ENCODE measurements at places on chromosomes 13 and 19.

DNA sequence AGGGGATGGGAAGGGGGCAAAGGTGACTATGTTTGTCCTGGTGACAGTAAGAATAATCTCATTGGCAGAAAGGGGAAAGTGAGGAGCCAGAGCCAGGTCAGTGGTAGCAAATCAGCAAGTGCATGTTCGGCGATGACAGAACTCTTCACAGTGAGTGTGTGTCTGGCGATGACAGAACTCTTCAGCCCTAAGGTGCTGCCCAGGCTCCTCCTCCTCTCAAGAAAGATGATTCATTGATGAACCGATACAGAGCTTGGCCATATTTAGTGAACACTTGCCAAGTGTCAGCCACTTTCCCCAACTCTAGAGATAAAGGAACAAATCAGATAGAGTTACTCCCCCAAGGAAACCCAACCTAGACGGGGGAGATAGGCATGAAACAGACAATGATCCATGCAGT, 199.3 kb upstream of the UBL3 start:
- no peak for DNase-seq

DNA sequence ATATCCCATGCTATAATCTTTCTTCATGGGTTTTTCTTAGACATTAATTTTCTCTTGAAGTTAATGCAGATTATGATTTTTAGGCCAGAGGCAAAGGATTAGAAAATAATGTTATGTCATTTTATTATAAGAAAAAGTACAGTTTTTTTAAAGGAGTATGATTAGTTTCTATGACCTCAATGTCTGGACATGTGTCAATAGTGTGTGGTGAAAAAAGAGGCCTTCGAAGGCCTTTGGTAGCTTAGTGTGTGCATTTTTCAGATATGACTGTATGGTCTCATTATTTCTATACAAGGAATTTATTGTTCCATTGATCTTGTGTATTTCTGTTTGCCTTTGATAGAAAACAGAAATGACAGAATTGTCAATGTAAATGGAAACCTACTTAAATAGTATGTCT, 195.6 kb downstream of the GPC5 start:
- DNase-seq, result no peak

- DNase-seq, result no peak
Observed at GRCh38 chr13:102212729-102213128, 189.1 kb downstream of the FGF14 start.

DNA sequence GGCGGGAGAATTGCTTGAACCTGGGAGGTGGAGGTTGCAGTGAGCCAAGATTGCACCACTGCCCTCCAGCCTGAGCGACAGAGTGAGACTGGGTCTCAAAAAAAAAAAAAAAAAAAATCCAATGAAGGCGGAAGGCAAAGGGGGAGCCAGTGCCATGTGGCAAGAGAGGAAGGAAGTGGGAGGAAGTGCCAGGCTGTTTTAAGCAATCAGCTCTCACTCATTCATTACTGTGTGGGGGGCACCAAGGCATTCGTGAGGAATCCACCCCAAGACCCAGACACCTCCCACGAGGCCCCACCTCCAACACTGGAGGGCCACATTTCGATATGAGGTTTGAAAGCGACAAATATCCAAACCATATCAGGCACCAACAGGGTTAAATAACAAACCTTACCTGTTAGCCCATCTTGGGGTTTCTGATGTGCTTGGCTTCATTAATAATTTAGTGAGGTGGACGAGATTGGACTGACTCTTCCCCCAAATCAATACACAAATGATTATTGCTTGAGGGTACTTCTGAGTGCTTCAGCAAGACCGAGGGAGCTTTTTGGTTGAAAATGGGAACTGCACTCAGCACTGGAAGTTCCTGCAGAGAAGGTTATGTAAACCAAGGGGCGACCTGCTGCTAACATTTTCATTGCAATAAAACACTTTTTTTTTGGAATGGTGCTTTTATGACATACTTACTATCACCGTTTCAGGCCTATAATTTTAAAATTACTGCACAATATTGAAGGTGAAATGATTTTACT, 7.5 kb upstream of the LRP3 start:
- no peak for DNase-seq

GRCh38 chr13:113647351-113648215, 10.4 kb downstream of the ATP4B start:
- DNase-seq, result peak; percentile 70

DNA sequence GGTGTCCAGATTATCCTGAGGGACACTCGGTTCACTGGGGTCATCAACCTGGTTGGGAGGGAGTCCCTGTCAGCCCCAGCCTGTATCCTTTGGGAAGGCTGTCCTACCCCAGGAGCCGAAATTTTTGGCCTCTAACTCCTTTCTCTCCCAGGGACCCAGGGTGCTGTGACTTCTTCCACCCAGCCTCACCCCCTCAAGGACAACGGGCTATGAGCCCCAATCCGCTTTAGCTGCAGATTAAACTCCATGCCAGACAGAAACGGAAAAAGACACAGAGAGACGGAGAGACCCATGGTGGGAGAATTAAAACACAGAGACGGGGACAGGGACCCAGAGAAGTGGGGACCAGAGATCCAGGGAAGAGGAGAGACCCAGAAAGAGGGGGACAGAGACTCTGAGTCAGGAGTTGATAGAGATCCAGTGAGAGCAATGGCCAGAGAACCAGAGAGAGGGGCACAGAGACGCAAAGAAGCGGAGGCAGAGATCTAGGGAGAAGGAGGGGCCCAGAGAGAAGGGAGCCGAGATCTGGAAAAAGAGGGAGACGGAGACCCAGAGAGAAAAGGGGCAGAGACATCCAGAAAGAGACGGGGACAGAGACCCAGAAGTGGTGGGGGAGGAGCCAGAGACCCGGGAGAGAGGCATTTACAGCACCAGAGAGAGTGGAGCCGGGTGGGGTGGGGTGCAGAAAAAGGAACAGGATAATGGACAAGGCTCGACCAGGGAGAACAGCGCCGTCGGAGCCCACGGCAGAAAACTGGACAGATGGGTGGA, 703 bp downstream of the SLC17A7 start:
- no peak for DNase-seq

DNA sequence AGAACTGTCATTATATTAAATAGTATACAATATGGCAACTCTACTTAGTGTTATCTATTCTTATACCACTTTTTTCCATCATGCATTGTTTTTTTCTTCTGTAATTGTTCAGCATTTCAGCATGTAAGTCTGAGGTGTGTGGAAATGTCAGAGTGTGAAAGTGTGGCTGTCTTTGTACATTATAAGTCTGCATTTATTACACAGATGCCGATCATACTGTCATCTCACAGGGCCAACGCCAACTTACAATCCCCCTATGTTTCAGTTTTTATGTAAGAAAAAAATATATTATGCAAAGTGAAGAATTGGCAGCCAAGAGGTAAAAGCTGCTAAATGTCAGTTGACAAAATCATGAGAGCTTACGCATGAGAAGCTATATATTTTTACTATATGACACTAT, 42.9 kb upstream of the PCDH17 start:
- no peak for DNase-seq

GRCh38 chr13:31334994-31335557, 135.3 kb downstream of the B3GLCT start:
- DNase-seq, result no peak

- peak; percentile 70 for DNase-seq
Observed at GRCh38 chr13:51797664-51798488, 6.1 kb downstream of the DHRS12 start.

GRCh38 chr13:76038920-76039716, 403.0 kb downstream of the LMO7 start:
- DNase-seq, result no peak

- no peak for DNase-seq
Observed at GRCh38 chr13:40026741-40027140, 371.3 kb downstream of the COG6 start.

DNA sequence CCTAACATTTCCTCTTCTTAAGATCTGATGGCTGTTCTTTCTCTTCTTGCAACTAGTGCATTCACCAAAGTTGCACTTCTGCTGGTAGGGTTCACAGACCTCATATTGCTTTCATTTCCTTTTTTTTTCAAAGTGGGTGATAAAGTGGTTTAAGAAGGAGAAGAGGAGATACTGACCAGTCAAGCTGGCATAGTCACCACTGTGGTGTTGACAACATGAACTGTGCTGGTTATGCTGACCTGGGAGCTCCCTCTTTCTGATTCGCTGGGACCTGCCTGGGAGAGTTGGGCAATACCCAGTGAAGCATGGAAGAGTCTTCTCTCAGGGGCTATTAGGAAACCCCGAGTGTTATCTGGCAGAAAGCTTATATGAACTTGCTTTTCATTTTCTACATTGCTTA, 222.9 kb downstream of the SLITRK5 start:
- DNase-seq, result no peak

DNA sequence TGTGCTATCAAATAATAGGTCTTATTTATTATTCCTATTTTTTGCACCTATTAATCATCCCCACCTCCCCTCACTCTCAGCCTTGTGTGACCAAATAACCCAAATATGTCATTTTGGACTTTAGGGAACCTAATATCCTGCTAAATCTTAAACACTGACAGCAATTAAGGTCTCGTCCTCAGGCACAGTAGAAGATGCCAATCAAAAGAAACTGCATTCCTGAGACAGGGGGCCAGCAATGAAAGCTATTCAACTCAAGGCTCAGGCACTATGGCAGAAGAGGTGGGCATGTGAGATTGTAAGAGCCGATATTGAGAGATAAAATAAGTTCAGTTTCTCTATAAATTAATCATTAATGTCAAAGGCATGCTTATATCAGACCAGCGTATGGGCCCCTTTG, 1437.7 kb upstream of the PCDH9 start:
- DNase-seq, result no peak

DNA sequence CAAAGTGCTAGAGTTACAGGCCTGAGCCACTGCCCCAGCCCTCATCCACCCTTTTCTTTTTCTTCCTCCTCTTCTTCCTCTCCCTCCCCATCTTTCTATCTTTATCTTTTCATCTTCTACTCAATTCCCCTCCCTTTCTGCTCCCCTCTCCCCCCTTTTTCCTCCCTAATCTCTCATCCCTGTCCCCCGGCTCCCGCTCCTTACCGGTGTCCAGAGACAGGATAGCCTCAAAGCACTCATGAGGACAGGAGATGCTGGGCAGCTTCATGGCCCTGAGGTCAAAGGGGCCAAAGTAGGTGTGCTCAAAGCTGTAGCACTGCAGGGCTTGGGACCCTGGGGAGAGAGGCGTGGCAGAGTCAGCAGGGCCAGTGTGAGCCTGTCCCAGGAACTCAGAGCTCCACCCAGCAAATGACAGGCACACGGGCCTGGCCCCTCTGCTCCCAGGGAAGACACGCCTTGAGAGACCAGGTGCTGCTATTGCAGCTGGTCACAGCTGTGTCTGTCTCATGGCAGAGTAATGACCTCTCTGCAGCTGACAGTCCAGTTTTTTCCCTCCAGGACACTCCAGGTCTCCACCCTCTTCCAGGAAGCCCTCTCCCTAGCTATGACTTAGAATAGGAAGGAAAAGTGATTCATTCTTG, 2.6 kb downstream of the LYPD5 start:
- DNase-seq, result no peak

GRCh38 chr19:16355293-16356043, 30.8 kb downstream of the KLF2 start:
- DNase-seq, result no peak

- DNase-seq, result no peak
Observed at GRCh38 chr13:34361560-34361959, 543.6 kb downstream of the RFC3 start.

DNA sequence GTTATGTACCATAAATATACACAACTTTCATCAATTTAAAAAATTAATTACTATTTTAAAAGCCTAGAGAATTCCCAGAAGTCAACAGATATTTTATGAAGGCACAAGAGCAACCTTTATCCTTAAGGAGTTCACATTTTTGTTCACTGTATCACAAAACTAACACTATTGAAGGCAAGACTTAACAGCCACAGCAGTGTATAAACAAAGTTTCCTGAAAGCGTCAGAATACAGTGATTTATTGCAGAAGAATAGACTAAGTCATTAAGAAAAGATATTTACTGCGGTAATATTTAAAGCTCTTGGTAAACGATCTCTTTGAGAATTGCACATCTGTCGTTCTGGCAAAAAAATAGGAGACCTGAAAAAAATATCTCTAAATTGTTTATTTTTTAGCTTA, 419.3 kb upstream of the NBEA start:
- no peak for DNase-seq

GRCh38 chr13:61413572-61414535, 1.8 kb downstream of the PCDH20 start:
- no peak for DNase-seq

DNA sequence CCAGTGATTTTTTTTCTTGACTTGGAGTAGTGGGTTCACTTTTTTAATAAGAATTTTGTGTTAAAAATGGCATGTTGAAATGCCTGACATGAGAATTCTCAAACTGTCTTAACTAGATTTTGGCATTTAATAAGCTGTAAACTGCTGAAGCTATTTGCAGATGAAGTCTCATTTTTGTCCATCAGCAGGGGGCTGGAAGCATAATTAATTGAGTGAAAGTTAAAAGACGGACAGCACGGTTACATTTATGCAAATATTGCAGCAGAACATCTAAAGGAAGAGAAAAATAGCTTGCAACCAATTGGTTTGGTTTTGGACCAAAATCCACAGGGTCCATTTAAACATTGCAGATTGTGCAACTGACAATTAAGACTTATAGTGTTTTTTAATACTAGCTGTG, 837.3 kb upstream of the KLHL1 start:
- DNase-seq, result no peak

- DNase-seq, result no peak
Observed at GRCh38 chr13:112972258-112972657, 3.2 kb downstream of the MCF2L start.

- DNase-seq, result no peak
Observed at GRCh38 chr13:22839603-22840530, 340.9 kb upstream of the SGCG start.

GRCh38 chr13:76878043-76878442, 8.2 kb downstream of the KCTD12 start:
- no peak for DNase-seq

GRCh38 chr13:79423801-79424642, 18.0 kb upstream of the RBM26 start:
- DNase-seq, result peak; percentile 5

GRCh38 chr19:3687774-3688706, 12.2 kb downstream of the PIP5K1C start:
- DNase-seq, result peak; percentile 50

- no peak for DNase-seq
Observed at GRCh38 chr19:35272122-35272719, 3.5 kb downstream of the USF2 start.

DNA sequence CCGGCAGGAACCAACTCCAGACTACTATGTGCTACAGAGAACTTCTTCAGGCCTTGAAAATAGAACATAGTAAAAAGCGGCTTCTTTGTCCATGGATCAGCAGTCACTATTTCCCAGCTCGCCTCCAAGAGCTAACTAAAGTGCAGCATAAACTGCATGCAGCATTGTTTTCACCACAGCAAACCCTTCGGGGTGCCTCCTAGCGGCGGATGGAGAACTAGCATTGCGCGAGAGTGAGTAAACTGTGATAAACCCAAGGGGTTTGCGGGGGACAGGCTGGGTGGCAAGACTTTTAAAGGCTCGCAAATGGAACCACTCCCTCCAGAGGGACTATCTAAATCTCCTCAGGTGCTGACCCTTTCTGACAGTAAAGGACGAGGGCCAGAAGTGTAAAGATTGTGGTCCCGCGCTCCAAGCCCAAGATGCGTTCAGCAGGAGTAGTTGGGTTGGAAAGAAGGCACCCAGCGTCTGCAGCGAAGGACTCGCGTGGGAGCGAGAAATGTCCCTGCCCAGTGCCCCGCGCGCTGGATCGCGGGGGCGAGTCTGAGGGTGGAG, 21.5 kb upstream of the SGCG start:
- no peak for DNase-seq

GRCh38 chr13:72062566-72062965, 195.6 kb upstream of the DACH1 start:
- peak; percentile 6 for DNase-seq

- DNase-seq, result no peak
Observed at GRCh38 chr13:37443538-37443937, 155.0 kb downstream of the POSTN start.

Data from NCI-H510A treated with DMSO at 0.1 percent for 48 hours (cell line).